Stimulated activated CD8-positive, alpha-beta memory T cell treated with anti-CD3 and anti-CD28 coated beads, Interleukin-12 subunit alpha, Interleukin-12 subunit beta, amount 100 ng/mL, for 4 hours (primary cell): ENCODE measurements at places on chromosomes 4 and X.

DNA sequence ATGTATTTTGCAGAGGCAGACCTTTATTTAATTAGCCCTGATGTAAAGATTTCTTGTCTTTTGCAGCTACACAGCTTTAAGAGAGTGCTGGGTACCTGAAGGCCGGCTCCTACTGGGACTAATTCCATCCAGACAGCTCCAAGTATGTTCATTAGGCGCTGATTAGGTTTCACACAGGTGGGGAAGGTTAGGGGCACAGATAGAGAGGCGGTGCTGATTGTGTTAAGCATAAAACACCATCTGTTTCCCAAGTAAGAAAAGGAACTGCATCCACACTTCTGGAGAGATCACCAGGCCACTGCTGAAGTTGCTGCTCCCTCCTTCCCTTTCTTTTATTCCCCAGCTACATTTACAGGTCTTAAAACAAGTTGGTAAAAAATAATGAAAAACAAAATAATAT is 349.5 kb downstream of the ZIC3 start:
- no peak for DNase-seq

GRCh38 chr4:160947653-160948052 is 1216.1 kb downstream of the FSTL5 start:
- DNase-seq, result no peak

DNA sequence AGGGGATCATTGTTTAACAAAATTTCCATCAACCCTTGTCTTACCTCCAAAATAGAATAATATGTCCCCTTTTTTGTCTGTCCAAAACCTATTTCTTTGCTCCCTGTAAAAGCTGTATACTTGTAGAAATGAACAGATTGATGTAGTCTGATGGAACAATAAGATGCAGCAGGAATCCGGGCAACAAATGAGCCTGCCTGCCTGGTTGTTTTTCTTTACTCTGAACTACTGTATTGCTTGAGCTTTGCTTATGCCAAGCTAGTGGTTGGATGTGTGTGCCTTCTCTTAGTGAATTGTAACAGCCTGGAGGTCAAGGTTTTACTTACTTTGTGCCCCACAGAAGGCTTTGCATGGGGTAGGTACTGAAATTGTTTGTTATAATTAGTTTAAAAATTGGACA is 116.2 kb upstream of the TLL1 start:
- no peak for DNase-seq

DNA sequence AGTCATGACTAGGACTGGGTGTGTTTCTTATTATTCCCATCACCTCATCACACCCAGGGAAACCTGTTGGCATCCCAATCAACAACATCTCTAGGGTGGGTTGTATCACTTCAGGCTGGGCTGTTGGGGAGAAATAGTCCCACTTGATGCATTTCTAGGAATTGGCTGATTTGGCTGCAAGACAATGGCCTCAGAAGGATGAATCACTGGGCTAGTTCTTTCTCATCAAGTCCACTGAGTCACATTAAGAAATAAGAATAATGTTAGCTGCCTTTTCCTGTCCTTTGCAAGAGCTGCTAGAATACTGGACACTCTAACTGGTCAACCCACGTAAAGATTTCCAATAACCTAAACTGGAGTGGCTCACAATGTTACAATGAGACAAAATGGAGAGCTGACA is 104.2 kb downstream of the CHRDL1 start:
- no peak for DNase-seq

- no peak for DNase-seq
Observed at GRCh38 chr4:147118528-147118927, 172.9 kb upstream of the TTC29 start.

DNA sequence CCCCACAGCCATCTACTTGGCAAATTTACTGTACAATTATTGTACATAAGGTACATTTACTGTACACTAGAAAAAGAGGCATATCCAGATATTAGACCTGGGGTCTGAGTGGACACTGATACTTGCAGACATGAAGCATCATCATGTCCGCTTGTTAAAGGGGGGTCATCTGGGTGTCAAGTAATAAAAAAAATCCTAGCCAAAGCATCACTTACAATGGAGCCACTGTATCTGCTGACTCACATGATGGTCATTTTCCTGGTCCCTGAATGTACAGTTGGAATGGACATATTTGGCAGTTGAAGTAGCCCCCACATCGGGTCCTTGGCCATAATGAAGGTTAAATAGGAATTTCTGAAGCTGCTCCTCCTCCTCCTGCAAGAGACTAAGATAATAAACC is 228.8 kb downstream of the THOC2 start:
- no peak for DNase-seq

DNA sequence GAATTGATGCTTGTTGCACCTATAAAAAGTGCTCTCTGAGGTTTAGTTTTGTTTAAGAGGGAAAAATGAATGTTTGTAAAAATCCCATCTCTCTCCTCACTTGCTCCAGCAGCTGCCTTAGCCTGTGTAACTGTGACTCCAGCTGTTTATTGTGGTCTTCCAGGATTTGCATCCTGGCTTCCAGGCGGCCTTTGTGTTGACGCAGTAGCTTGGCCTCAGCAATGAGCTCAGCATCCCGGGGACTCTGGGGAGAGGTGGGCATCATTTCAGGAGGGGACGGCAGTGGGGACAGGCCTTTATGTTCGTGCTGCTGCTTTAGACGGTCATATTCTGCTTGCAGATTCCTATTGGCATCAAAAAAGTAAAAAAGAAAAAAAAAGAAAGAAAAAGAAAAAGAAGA is 75.3 kb upstream of the FTHL17 start:
- no peak for DNase-seq

DNA sequence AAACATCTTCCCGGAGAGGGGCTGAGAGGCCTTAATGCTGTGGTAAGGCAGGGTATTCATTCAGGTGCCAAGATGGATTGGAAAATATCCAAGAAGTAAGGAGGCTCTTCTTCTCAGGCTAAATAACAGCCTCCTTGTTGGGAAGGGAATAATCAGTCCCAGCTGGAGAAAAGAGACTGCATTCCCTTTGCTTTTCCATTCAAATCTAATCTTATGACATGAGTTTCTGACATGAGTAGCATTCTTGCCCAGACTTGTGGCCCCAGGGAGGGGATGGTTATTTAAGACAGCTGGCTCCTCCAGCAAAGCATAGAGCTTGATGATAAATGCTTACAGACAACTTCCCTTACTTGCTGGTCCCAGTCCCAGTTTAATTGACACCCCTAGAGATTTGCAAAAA is 98.3 kb downstream of the DCLK2 start:
- no peak for DNase-seq

- DNase-seq, result peak; percentile 90
Observed at GRCh38 chr4:183444214-183445096, at the start of gene CDKN2AIP. Gene CDKN2AIP, plus strand, starts transcription at chr4:183444636. Its CDS starts 162 bp downstream, at chr4:183444798.

- no peak for DNase-seq
Observed at GRCh38 chr4:6123116-6123515, 77.2 kb downstream of the JAKMIP1 start.

- DNase-seq, result no peak
Observed at GRCh38 chrX:915427-916229, 285.0 kb downstream of the SHOX start.

- no peak for DNase-seq
Observed at GRCh38 chrX:41472231-41472815, 25.2 kb downstream of the NYX start.

DNA sequence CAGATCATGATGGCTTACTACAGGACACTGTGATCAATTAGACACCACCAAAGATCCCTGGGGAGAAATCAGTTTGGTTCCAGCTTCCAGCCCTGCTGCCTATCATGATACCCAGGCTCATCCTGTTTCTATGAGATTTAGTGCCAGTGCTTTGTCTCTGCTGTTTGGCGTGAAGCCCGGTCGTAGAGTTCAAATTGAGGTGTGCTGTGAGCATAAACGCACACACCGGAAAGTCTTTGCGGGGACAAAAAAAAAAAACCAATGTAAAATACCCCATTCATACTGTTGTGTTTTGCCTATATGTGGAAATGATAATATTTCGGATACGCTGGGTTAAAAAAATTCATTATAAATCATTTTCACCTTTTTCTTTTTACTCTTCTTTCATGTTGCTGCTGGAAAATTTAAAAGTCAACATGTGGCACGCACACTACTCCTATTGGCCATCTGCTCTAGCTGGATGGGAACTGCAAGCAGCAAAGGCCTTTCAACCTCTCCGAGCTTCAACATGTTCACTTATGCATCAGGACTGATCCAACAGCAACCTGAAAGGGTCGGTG is 607 bp upstream of the DKC1 start:
- no peak for DNase-seq

- no peak for DNase-seq
Observed at GRCh38 chr4:41613821-41614220, 75.9 kb downstream of the LIMCH1 start.

DNA sequence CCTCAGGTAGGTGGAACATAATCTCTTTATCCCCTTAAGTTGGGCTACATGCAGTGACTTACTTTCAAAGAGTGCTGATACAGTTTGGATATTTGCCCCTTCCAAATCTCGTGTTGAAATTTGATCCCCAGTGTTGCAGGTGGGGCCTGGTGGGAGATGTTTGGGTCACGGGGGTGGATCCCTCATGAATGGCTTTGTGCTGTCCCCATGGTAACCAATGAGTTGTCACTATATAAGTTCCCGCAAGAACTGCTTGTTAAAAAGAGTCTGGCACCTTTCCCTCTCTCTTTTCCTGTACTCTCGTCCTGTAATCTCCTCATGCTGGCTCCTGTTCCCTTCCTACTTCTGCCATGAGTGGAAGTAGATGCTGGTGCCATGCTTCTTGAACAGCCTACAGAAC is 71.3 kb downstream of the GLRA3 start:
- DNase-seq, result no peak

- no peak for DNase-seq
Observed at GRCh38 chr4:1176398-1177273, 4.3 kb upstream of the SPON2 start.

- no peak for DNase-seq
Observed at GRCh38 chrX:120504569-120504968, 35.5 kb upstream of the LAMP2 start.

DNA sequence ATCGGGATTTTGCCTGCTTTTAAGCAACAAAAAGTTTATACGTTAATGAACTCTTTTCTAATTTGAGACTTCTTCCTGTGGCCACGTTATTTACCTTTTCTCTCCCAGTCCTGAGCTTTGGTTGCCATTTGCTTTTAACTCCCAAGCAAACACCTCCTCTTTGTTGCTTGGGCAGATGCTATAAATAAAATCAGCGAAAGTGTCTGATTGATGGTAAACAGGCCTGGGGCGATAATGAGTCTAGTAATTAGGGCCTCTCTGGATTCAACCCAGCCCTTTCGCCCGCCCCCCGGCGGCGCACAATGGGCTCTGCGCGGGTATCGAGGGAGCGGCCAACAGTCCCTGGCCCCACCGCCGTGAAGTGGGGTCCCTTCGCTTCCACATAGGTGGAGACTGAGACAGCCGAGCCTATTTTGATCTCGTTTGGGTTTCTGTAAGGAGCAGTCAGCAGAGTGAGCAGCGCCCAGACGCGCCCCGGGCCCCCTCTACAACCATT is 790 bp downstream of the CLGN start:
- no peak for DNase-seq

DNA sequence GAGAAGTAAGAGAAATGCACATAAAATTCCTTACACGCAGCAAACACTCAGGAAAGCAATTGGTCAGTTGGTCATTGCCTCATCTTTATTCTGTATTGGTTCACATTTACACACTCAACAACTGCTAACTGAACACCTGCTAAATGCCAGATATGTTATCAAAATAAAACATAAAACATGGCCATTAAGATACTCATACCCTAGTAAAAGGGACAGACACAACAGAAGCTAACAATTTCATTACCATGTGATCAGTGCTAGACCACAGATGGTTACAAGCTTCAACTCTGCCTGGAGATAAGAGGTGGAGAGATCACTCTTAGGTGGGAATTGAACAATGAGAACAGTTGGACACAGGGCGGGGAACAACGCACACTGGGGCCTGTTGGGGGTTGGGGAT is 26.2 kb downstream of the TEC start:
- no peak for DNase-seq

DNA sequence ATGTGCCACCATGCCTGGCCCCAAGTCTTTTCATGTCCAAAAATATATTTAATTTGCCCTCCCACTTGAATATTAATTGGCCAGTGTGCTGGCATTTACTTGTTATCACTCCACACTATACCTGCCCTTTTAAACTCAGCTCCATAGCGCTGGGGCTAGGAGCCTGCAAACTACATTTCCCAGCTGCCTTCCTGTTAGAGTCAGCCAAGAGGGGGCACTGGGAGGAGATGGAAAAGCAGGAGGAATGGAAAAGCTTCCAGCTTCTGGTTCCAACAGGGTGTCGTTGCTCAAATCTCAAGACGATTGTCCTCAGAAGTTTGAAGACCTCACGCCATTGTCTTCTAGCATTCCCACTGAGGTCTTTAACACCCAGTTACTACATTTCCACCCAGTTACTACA is 315.5 kb downstream of the BCOR start:
- no peak for DNase-seq

GRCh38 chrX:45150821-45151220 is 49.9 kb downstream of the DIPK2B start:
- no peak for DNase-seq

DNA sequence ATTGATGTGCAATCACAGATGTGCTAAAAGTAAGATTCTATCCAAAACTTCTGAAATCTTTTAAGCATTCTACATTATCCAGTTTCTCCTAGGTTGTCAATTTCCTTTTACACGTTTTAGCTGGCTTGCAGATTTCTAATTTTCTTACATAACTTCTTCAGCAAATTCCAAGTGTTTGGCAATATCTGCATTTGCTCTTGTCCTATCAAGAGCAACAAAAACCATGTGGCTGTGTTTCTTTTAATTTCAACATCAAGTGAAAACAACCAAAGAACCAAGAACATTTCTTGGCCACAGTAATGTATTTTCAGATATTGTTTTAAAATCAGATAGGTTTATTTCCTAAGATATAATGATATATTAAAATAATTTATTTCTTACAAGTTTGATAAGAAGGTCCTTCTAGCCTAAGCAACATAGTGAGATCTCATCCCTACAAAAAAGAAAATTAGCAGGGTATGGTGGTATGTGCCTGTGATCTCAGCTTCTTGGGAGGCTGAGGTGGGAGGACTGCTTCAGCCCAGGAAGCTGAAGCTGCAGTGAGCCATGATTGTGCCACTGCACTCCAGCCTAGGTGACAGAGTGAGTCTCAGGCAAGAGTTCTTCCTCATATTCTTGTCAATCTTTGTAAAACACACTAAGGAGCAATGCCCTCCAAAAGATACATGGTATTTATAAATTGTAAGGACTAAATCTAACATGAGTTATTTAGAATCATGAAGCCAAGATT is 131.4 kb upstream of the NAP1L5 start:
- no peak for DNase-seq

DNA sequence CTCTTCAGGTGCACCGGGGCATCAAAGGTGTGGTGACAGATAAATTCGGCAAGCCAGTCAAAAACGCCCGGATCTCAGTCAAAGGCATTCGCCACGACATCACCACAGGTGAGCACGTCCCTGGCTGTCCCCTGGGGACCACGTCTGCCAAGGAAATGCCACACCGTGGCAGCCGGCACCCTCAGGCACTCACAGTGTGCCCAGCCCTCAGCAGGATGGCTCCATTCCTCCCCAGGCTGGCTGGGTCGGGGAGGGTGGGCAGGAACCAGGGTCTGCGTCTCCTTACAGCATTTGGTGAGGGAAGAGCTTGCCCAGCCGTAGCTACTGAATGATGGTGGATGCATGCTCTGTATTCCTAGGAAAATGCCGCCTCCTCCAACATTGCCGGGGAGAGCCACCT is 25.9 kb downstream of the CPZ start:
- no peak for DNase-seq

GRCh38 chr4:11440481-11441193 is 11.9 kb upstream of the HS3ST1 start:
- DNase-seq, result no peak
